Substantia nigra (tissue), 51 donors: ENCODE measurements at places on chromosomes 2 and 18.

- no peak for DNase-seq
These were observed 435.7 kb upstream of the SETBP1 start for GRCh38 chr18:44245019-44245418.

DNA sequence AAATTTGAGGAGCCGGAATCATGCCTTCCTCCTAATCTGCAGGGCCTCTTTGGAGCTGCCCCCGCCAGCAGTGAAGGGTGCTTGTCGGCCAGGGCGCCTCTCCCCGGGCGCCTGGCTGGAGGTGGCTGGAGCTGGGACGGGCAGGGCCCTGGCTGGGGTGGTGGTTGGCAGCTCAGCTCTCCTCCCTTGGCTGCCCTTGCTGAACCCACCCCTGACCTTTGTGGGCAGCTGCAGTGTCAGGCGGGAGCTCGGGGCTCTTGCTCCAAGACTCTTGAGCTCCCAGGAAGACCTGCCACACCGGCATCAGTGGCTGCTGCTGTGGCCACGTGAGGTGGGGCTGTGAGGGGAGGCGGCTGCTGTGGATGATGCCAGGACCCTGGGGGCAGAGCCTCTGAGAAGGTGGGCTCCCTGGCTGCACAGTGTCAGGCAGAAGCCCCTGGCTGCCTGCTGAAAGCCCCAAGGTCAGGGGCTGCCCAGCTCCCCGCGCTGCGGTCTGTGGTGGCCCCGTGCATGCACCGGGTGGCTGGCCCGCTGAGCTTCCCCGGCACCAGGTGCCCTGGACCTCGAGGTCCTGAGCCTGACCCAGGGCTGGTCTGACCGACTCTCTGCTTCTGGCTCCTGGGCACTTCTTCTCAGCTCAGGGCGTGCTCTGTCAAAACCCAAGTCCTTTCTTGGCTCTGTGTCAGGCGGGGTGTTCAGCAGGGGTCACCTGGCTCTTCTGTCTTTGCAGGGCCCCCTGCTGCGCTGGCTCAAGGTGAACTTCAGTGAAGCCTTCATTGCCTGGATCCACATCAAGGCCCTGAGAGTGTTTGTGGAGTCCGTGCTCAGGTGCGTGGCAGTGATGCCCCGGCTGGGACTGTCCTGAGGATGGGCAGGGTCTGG, 34.5 kb downstream of the PDIA6 start:
- no peak for DNase-seq

GRCh38 chr2:134408791-134409190, 154.9 kb downstream of the MGAT5 start:
- no peak for DNase-seq

DNA sequence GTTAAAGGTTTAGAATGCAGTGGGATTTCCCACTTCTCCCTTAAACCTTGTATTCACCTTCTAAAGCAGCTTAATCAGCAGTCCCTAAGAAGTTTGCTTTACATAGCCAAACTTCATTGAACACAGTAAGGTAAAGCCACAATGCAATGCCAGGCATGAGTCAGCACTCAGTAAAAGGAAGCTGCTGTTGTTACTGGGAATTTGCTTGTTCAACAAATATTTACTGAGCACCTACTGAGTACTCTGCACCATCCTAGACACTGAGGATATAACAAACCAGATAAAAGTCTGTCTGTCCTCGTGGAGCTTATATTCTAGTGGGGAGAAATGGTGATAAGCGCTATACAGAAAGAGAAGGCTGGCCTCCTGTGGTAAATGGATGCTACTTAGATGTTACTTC, 162.7 kb downstream of the PKP4 start:
- no peak for DNase-seq

DNA sequence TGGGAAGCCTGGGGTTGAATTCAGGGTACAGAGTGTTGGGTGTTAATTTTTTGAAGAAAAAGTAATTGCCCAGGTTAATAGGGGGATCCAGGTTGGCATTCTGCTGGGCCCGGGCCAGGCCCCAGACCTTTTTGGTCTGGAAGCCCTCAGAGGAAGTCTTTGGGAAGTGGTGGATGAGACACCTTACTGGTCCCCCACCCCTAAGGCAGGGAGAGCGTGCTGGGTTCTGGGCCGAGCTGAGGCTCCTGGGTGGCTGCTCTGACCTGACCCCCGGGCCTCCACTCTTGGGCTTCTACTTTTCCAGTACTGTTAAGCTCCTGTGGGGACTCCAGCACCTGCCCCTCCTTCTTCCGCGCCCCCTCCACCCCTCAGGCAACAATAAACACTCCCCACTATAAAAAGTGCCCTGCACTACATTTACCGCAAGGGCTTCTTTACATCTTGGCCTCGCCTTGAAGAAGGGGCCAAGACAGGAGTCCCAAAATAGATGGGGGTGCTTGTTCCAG, 753 bp upstream of the HOXD3 start:
- DNase-seq: no peak

- no peak for DNase-seq
These were observed 20.4 kb upstream of the ATOH8 start for GRCh38 chr2:85733121-85733960.

- no peak for DNase-seq
These were observed 510.7 kb upstream of the LRRTM1 start for GRCh38 chr2:80815259-80815658.

DNA sequence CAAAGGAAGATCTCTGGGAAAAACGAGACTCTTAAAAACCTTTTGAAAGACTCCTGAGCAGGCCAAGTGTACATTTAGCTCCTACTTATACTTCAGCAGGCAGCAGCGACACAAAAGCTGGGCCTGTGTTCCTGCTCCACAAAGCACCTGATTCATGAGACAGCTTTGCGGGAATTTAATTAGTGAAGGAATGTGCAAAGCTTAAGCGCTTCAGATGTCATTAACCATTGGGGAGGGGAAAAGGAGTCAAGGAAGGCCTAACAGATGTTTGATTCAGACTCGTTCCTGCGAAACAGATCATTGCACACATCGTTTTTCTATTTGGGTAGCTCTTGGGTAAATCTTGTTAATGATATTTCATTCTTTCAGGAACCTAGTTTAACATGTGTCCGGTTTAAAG, 125.9 kb downstream of the MAIP1 start:
- DNase-seq: no peak

DNA sequence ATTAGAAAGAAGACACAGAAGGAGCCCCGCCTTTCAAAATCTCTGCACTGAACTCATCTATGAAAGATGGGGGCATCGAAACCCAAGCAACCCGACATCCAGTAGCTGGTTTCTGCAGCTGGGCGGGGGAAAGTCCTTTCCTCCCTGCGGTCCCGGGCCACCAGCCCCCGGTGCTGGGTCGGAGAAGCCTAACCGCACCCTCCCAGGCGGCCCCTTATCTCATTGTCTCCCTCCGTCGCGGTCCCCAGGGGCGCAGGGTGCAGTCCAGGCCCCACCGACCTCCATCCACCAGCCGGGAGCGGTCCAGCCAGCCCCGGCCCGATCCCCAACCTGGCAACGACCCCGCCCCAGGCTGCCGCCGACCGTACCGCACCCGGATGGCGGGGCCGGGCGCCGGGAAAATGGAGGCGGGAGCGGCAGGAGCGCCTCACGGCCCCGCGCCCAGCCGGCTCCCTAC, 452 bp downstream of the RAPH1 start:
- DNase-seq: no peak

DNA sequence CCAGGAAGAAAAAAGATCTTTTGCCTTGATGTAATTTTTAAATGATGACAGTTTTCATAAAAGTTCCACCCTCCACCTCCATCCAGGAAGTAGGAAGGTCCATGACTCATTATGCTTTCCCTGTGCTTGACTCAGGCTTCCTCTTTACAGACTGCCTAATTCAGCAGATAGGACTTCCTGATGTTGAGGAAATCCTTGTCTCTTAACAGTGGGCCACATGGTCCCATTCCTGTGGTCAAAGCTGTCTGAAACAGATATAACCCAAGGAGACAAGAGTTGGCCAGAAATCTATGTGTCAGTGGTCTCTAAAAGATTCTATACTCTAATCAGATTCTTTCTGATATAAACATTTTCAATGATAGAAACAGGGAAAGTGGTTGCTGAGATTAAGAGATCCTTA, 119.1 kb downstream of the BAZ2B start:
- DNase-seq: no peak

DNA sequence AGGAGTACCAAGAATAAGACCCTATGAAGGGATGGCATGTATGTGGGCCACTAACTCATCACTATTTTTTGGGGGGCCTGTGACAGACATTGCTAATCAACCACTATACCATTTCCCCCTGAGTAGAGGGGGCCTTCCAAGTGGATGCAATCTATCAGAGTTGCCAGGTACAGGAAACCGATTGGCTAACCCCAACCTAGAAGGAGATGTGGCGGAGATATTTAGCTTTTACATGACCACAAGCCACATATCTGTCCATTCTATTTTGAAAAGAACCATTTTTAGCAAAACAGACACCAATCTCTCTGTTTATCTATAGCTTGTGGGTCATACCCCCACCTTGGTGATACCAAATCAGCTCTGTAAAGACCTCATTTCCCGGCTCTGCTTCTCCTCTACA, 51.0 kb downstream of the PAX8 start:
- DNase-seq: no peak

DNA sequence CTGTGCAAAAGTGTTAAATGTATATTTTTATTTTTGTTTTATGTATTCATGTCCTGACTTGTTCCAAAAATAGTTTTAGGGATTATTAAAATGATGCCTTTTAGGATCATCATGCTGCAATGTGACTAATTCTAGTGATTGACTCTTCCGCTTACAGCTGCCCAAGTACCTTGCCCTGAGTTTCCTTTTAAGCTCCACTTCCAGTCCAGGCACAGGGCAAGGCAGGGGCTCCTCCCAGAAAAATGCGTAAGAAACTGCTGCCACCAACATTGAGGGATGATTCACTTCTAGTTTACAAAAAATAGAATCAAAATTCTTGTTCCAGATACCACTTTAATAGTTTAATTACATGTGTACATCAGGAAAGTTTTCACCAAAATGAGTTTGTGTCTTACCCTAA, 116.4 kb downstream of the IRS1 start:
- DNase-seq: no peak

- no peak for DNase-seq
These were observed 417.1 kb upstream of the CDH2 start for GRCh38 chr18:28594034-28594433.

DNA sequence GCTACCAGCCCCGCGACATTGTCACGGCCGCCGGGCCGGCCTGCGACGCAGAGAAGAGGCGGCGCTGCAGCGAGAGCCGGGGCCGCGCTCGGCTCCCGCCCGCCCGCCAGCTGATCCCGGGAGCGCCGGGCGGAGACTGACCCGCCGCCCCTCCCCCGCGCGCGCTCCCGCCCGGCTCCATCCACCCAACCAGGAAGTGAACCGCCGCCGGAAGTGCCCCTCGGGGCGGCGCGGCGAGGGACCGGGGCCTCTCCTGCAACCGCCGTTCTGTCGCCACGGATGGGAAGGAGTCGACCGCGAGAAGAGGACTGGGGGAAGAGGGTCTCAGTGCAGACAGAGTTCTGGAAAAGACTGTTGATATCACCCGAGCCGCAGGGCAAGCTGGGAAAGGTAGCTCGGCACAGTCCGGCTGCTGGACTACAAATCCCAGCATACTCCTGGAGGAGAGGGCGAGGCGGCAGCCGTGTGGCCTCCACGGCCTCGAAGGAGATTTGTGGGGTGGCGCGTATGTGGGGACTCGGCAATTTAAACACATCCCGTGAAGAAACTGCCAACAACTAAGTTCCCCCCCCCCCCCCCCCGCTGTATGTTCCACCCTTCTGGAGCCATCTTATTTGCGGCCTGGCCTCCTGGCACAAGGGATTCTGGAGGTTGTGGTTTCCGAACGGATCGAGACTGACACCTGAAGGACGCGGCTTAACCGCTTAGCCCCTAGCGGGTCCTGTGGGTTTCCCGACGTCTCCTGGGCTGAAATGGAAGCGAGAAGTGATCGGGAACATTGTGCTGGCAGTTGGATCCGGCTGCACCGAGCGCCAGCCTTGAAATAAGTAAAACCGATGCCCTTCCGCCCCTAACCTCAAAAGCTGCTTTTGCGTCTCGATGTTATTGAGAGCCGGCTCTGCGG, at the start of gene AAK1:
Gene AAK1, minus strand, starts transcription at position 138 of the 904 bp plus-strand sequence. CDS start 699 bp downstream, outside the sequence.
- DNase-seq: peak; percentile 92

DNA sequence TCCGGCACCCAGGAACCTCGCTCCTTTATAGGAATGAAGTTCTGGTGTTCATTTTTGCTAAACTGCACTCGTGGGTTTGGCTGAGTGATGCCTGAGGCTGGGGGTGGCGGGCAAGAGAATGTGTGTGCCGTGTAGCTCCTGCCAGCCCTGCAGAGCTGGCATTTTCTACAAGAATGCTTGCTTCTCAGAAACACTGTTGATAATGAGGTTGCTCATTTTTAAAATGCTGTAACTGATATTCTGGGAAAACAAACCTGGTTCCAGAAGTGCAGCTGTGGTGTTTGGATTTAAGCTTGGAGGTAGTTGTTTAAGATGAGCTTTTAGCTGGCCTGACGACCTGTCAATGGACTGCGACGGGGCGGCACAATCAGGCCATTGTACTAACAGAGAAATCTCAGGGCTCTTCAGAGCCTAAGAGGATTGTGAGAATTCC, 511.9 kb upstream of the TNP1 start:
- no peak for DNase-seq

- DNase-seq: no peak
These were observed 656.8 kb downstream of the BCL11A start for GRCh38 chr2:59896499-59897245.

GRCh38 chr18:24959051-24959476, 392.9 kb downstream of the ZNF521 start:
- DNase-seq: no peak

GRCh38 chr2:112793449-112793978, 9.2 kb upstream of the IL1A start:
- DNase-seq: no peak

DNA sequence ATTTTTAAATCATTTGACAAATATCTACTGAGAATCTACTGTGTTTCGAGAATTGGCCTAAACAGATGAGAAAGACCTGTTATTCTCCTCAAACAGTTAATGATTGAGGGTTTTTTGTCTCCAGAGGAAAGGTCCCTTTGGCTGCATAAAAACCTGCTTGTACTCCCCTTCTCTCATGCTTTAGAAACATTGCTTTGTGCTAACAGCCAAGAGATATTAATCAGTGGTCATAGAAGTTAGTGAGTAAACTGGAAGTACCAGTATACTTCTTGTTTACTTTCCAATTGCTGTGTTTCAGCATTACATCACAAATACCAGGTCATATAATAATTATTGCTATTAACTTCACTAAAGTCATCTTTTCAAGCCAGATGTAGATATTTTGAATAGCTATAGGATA, 34.1 kb downstream of the ITGB6 start:
- DNase-seq: no peak

GRCh38 chr18:5622905-5623304, 79.1 kb upstream of the EPB41L3 start:
- no peak for DNase-seq

DNA sequence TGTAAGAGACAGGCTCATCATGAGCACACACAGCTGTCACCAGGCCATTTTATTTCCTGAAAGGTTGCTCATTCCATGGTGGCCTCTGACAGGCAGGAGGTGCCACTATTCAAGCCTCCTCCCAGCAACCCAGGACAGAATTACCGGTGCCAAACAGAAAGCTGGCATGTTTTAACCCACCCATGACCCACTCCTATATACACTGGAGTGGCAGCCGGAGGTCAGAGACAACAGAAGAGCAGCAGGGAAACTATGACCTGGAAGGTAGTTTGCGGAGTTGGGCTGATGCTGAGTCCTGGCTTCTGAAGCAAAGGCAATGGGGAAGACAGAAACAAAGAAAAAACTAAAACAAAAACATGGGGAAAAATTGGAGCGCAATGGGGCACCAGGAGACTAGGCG, 2.3 kb downstream of the RFTN2 start:
- peak; percentile 7 for DNase-seq
